T1000 (cell line): ENCODE measurements at places on chromosomes 16 and 17.

GRCh38 chr17:36463916-36464764, 22.3 kb upstream of the ZNHIT3 start:
- no peak for DNase-seq

GRCh38 chr16:66649636-66650205, 45.2 kb downstream of the CMTM3 start:
- DNase-seq: no peak

- DNase-seq: no peak
Observed at GRCh38 chr17:44266402-44267164, 1.4 kb downstream of the SLC4A1 start.

- no peak for DNase-seq
Observed at GRCh38 chr16:22692916-22693637, 120.9 kb upstream of the HS3ST2 start.

DNA sequence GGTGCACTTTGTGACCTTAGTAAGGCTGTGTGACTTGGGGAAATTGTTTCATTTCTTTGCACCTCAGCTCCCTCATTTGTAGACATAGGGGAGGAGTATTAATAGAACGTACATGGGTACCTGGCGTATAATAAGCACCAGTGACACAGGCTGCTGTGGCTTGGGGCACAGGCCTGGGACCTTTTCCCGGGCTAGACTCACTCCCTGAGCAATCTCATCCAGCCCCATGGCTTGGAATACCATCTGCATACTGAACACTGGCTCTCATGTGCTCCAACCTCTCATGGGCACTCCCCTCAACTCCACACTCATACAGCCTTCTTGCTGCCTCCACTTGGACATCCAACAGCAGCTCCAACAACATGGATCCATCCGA, 41.0 kb upstream of the MRPS23 start:
- no peak for DNase-seq

DNA sequence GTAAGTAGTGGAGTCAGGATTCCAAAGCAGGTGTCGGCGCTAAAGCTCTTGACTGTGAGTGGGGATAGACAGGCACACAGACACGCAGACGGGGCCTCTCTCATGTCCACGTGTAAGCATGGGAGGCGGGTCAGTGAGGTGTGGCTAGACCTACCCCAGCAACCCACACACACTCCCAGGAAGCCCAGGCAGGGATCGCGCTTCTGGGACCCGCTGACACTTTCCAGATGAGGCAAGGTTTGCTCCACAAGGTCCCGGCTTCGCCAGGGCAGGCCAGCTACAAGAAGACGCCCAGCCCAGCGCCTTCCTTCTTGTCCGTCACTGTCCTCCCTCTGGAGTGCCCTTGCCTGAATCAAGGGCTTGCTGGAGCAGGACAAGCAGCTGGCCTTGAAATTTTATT, 213.8 kb upstream of the RPL38 start:
- no peak for DNase-seq

DNA sequence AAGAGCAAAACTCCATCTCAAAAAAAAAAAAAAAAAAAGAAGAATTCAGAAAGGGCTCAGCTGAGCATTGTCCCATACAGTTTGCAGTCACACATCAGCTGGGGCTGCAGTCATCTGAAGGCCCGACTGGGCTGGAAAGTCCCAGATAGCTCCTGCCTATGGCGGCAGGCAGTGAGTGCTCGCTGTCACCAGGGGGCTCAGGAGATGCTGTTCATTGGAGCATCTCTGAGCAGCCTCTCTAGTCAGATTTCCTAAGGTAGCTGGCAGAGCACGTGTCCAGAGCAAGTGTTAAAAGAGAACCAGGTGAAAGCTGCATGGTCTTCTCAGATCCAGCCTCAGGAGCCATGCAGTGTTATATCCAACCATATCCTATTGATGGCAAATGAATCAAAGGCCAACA, 75.8 kb downstream of the WSCD1 start:
- DNase-seq: no peak

DNA sequence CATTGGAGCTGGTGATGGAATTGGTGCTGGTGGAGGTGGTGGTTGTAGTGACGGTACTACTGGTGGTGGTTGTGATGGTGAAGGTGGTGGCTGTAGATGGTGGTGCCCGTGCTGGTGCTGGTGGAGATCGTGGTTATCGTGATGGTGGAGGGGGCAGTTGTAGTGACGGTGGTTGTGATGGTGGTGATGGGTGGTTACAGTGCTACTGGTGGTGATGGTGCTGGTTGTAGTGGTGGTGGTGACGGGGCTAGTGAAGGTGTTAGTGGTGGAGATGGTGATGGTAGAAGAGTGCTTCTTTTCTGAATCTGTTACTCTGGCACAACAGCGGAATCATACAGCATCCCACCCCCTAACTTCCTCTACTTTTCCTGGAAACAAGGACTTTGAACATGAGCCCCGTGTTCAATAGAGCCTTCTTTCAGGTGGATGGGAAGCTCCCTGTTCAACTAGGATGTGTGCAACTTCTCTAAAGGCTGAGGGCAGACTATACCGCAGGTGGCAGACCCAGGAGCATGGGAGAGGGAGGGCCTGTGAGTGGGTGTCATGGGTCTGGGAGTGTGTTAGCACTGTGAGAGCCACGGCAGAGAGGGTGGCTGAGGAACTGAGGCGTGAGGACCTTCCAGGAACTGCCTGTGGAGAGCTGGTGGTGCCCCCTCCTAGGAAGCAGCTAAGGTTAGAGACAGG, 8.2 kb downstream of the TBX21 start:
- DNase-seq: no peak

DNA sequence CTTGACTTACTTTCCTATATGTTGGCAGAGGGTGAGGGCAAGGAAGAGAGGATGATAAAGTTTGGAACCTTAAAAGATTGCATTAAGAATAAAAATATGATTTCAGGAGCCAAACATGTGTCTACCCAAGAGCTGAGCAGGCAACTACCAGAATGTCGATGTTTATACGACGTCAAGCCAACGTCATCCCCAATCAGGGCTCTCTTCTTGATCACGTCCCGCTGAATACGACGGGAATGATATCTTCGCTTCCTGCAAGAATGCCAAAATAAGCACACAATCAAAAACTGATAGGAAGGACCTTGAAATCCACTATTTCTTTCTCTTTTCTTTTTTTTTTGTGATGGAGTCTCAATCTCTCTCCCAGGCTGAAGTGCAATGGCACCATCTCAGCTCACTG, 20.1 kb upstream of the ITGAE start:
- no peak for DNase-seq

DNA sequence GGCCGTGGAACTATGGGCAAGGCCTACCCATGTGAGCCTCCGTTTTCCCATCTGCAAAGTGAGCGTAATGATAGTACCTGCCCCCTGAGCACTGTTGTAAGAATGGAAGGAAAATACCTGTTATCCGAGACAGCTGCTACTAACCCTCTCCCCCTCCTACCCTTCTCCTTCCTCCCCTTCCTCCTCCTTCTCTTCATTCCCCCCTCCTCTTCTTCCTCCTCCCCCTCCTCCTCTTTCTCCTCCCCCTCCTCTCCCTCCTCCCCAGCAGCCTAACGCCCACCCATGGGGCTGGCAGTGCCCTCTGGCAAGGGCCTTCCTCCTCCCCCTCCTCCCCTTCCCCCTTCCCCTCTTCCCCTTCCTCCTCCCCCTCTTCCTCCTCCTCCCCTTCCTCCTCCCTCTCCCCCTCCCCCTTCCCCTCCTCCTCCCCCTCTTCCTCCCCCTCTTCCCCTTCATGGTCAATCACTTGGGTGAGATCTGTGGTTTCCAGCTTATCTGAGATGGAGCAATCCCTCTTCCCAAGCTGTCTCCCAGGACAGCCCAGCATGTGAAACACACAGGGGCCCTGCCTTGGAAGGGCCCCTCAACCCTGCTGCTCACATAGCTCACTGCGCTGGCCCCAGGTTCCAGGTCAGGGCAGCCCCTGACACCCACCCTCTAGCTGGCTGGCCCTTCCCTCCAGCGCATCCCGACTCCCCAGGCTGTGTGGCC, 6.4 kb downstream of the ZFPM1 start:
- no peak for DNase-seq

GRCh38 chr16:819336-820043, 19.0 kb upstream of the GNG13 start:
- no peak for DNase-seq

DNA sequence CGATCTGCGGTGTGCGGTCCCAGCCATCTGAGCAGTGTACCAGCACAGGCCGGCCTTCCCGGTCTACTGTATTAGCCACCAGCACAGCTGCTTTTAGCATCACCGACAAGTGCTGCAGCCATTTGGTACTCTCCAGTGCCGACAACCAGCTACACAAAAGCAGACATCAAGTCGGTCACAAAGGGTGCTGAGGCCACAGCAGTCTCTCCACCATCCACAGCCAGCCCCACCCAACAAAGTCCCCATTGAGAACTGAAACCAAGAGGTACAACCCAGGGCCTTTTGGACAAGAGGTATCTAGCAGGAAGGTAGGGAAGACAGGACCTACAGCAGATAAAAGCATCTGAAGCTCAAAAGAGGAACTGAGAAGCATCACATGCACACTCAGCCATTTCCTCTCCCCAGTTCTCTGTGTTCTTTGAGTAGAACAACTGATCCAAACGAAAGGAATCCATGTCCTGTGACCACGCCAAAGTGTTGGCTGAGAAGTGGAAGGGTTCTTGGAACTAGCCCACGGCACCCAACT, 9.5 kb downstream of the MTMR4 start:
- no peak for DNase-seq

- DNase-seq: no peak
Observed at GRCh38 chr17:37187262-37187661, 188.5 kb upstream of the C17orf78 start.

GRCh38 chr16:86763819-86764218, 185.5 kb downstream of the FOXL1 start:
- no peak for DNase-seq

- no peak for DNase-seq
Observed at GRCh38 chr16:15461376-15461775, 27.0 kb downstream of the BMERB1 start.

- DNase-seq: no peak
Observed at GRCh38 chr17:70022175-70022574, 52.9 kb upstream of the KCNJ16 start.
